ENCODE measurements at places on chromosomes 6 and 20.

- no peak for DNase-seq
These were observed 36.7 kb downstream of the SRC start for GRCh38 chr20:37382482-37383120.

DNA sequence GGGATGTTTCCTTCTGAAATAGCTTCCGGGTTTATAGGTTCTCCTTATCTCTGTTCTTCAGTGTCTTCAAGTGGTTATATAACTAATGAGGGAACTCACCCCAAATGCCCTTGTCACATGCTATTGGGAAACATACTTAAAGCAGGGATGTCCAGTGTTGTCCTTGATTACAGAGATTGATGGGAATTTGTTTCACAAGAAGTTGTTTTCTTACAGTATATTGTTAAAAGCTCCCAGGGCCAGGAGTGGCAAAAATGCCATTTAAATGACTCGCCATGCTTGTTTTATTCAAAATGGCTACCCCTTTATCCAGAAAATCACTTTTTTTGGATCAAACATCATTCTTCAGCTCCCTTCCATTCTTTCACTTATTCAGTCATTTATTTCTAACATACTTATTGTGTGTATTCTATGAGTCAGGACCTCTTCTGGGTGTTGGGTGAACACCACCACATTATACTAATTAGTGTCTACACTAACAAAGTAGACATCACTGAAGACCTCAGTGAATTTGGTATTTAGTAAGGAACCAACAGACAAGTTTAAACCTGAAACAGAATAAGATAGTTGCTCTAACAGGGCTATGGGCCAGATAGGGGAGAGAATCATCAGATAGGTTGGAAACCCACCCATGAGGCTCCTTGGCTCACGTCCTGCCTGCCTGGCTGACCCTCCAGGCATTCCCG is 791.1 kb downstream of the MAFB start:
- no peak for DNase-seq

DNA sequence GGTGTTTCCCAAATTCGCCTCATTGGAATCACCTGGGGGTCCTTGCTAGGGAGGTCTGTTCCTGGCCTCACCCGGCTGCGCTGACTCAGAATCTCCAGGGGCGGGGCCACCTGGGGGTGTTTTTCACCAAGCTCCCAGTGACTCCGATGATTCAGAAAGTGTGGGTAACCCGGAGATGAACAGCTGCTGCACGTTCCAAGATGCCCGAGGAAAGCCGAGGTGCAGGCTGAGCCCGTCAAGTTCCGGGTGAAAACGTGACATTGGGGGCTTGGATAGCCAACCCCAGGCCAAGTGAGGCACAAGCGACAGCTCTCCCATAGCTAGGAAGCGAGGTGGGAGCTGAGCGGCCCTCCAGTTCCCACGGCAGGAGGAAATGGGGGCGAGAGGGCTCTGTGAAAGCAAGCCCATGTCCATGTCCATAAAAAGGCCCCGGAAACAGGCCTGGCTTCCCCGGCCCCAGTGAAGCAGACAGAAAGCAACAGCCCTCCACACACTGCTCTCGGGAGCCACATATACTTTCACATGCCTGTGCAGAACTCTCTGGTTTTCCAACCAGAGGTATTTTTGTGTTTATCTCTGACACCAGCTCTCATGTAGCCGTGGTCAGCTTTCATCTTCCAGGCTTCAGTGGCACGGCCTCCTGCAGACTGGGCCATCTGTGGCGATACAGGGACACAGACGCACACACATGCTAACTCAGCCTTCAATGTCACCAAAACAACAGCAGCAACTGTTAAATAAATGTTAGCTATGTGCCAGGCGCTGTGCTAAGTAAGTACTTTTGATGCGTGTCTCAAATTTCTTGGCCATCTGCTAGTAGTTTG is 90.7 kb upstream of the CCDC28A start:
- no peak for DNase-seq

- DNase-seq = peak; percentile 51
These were observed 36.8 kb downstream of the YTHDF1 start for GRCh38 chr20:63178889-63179686.

DNA sequence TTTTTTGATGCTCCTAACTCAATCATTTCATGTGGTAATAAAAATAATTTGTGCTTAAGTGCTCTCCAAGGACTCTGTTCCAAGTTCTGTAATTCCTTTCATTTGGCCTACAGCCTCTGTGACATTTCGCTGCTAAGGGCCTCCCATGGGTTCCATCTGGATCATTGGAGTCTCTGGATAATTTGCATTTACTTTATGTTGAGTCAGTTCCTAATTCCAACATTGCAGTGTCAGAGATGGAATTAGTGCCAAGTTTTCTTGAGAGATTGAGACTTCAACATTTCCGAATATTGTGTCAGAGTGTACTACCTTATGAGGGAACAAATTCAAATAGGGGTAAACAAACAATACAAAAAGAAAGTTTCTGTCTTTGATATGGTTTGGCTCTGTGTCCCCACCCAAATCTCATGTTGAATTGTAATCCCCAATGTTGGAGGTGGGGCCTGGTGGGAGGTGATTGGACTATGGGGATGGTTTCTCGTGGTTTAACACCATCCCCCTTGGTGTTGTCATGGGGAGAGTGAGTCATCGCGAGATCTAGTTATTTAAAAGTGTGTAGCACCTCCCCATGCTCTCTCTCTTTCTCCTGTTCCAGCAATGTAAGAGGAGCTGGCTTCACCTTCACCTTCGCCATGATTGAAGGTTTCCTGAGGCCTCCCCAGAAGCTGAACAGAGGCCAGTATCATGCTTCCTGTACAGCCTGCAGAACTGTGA is 244.1 kb upstream of the TBX18 start:
- DNase-seq = no peak

DNA sequence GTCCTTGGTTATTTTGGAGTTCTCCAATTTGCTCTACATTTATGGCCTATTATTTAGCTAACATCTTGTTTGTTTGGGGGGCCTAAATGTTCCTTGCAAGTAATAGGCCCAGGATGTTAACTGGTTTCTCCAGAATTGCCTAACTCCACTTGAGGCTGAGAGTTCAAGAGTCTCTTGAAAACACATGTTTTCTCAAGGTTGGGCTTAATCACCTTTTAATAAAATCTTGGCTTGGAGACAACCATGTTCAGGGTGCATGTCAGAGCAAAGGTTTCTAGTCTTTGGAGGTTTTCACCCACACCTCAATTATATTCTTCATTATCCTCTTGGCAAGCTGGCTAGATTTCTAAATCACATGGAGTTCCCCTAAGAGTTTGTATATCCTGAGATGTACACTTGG is 54.2 kb downstream of the KLHL31 start:
- no peak for DNase-seq

DNA sequence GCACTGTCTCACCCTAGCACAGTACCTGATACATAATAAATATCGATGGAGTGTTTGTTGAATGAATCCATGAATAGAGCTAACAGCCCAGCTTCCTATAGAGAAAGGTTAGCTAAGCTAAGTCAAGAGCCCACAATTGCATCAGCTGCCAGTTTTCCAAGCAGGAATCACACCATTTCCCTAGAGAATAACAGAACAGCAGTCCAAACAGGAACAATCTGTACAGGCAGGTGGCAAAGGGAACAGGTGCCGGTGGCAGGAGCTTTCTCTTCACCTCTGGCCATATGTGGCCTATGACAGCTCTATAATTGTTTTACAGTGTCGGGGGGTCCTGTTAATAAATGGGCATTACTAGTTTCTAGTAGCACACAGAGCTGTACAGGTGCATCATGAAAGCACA is 38.8 kb downstream of the ISM1 start:
- no peak for DNase-seq

DNA sequence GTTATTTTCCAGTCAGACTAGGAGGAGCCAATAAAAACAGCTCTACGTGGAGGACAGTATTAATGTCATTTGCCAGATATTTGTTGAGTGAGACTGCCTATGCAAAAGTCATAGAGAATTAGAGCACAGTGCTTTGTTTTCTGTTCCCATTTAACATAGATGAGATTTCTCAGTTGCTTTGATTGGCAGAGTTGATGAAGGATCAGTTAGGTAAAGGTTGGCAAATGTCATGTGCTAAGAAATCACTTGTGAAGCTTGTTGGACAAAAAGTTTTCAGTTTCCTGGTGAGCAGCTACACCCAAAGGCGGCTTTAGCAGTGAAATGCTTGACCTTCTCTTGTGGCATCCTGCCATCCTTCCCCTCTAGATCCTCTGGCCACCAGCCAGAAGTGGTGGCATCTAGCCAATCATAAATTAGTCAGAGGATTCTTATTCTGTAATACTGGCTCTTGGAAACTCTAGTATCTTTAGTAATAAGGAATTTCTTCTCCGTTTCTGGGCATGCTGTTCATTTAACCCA is 37.0 kb downstream of the BCKDHB start:
- peak; percentile 93 for DNase-seq

DNA sequence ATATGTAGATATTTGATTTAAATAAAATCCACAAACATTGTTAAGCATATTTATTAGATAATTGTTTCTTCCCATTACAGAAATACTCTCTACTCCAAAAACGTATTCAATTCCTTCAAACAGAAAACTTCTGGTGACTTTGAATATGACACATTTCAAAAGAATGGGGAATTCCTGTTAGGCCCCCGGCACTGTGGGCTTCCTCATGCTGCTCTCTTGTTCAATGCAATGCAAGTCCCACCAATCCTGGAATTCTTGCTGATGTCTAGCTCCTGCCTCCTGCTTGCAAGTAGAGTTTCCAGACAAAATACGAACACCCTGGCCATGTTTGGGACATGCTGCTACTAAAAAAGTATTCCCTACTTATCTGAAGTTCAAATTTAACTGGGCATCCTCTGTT is 544.1 kb downstream of the QKI start:
- peak; percentile 83 for DNase-seq

GRCh38 chr20:39871013-39871412 is 818.0 kb downstream of the MAFB start:
- DNase-seq = no peak

DNA sequence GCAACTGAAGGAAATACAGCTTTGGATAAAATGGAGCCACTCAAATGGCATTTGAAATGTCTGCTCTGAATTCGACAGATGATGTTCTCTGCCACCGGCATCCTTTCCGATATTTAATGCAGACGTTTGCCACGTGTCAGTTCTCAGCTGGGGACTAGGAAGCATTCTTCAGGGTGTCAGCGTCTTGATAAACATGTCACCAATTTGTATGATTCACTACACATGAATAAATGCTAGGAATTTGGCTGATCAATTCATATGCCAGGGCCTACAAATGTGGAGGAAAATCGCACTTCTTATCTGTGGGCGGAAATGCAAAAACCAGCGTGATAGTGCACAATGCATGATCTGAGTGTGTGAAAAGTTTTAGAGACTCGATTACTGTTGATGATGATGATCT is 169.5 kb downstream of the SLC24A3 start:
- DNase-seq = no peak

DNA sequence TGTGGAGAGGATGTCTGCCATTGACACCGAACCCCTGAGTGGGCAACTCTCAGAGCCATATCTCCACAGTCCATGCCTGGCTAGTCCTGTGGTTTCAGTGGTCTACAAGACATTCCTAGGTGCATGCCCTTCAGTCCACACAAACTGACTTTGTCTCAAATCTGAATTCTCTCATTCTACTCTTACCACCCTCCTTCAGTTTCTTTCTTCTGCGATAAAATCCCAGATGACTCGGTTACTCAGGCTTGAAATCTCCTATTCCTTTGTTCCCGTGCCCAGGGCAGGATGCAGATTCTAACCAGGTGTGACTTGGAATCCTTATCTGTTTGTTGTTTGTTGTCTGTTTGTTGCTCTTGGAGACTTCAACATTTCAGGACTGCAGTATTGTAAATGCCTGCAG is 9.3 kb downstream of the CDS2 start:
- peak; percentile 52 for DNase-seq

DNA sequence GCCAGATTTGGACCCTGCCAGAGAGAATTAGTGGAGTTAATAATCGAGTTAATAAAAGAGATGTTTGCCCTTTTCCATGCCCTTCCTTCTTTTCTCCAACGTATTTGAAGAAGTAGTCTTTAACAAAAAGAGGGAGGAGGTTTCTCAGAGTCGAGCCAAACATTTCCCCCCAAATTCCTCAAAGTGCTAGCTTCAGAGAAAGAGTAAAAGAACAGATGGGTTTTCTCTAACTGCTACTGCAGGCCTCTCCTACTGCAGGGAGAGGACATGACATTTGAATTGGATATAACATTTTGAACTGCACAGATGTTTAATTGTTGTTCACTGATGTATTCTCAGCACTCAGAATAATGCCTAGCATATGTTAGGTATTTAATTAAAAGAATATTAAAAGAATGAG is 25.5 kb downstream of the RWDD2A start:
- DNase-seq = no peak

GRCh38 chr20:5882166-5882565 is 68.2 kb downstream of the TRMT6 start:
- DNase-seq = no peak

DNA sequence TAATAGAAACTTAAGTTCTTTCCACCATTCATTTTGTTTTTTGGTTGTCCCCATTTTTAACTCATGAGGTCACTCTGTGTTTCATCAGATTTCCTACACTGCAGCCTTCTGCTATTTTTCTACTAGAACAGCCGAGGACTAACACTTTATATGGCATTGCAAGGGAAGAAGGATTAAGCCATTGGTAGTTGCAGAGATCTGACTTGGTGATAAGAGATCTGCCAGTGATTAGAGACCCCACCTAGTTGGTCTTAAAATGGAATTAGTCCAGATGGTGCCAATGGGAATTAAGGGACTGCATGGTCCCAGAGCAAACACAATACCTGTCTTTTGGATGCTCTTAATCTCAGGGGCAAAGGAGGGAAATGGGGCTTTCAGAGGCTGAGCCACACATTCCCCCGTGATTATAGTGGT is 125.5 kb upstream of the TMEM170B start:
- no peak for DNase-seq

DNA sequence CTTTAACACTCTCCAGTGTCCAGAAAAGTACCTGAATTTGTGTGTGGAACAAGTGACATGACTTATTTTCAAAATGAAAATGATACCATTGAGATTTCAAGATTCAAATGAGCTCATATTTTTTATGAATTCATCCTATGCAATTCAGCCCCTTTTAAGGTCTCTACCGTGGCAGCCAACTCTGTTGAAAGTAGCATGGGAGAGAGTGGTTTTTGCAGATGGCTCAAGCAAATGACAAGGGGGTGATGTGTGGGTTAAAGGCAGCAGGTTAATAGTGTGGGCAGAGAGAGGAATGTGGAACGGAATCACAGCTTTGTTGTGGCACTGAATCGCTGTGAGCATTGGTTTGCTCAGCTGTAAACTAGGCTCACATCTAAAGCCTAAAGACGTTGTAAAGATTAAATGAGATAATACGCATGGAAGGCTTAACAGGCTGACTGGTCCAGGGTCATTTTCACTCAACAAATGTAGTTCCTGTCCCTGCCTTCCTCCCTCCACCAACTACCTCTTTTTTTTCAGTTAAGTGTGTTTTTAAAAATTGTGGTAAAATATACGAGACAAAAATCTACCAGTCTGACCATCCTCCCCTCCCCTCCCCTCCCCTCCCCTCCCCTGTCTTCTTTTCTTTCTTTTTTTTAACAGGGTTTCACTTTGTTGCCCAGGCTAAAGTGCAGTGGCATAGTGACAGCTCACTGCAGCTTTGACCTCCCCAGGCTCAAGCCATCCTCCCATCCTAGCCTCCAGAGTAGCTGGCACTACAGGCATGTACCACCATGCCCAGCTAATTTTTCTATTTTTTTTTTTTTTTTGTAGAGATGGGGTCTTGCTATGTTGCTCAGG is 114.7 kb upstream of the ZNF217 start:
- peak; percentile 73 for DNase-seq

GRCh38 chr6:5529015-5529414 is 267.7 kb downstream of the FARS2 start:
- DNase-seq = peak; percentile 6

Measured in kidney tubule cell (primary cell).